ENCODE measurements at places on chromosomes 16 and 17.

DNA sequence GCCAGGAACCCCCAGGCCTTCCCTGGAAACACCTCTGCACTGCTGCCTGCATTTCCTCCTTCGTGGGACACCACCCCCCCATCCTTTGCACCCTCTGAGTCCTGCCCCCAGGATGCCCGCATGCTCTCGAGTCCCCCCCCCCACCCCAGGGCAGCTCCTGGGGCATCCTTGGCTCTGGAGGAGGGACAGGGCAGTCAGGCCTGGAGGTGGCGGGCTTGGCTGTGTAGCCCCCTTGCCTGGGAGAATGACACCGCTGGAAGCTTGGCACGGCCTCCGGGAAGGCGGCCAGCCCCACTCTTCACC lies 98.9 kb upstream of the GSE1 start:
- no peak for DNase-seq

DNA sequence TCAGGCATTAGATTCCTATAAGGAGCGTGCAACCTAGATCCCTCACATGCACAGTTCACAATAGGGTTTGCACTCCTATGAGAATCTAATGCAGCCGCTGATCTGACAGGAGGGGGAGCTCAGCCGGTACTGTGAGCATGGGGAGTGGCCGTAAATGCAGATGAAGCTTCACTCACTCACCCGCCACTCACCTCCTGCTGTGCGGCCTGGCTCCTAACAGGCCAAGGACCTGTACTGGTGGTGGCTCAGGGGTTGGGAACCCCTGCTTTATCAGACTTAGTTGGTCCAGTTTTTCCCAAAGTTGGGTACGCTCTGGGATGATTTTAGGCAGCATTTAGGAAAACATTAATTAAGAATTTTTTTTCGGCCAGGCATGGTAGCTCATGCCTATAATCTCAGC lies 103.8 kb downstream of the MARF1 start:
- DNase-seq, result no peak

DNA sequence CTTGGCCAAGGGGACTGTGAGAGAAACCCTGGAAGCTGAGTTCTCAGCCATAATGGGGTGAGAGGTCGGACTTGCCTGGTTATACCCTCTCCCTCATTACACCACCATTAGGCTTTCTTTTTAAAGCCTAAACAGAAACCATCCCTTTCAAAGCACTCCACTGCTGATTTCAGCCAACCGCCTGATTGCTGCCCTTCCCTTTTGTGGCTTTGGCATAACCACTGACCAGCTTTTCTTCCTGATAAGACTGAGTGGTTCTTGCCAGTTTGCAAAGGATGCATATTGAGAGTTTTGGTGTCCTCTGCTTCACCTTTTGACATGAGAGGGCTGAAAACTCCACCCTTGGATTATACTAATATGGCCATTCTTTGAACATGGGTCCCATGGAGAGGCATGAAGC lies 308.2 kb upstream of the GOT2 start:
- DNase-seq, result no peak

DNA sequence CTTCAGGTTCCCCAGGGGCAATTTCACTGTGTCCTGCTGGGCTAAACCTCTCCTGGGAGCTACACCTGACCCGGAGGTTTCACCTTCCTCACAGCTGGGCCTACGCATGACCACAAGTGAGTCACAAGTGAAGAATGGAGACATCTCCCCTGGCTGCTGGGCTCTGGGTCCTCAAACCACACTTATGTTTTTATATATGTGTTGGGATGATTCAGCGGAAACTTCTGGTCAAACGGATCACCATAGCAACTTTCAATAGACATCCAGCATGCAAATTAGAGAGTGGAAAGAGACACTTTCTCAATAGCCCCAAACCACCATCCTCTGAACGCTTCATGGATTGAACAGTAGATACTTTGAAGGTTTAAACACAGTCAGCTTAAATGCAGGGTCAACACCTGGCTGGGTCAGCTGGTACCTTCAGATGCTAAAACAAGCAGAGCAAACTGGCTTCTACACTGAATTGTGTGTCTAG lies 28.0 kb upstream of the MAF start:
- DNase-seq, result no peak

Data from NCI-H1048 (cell line).